ENCODE measurements at places on chromosomes 3 and 15.

- DNase-seq = peak; percentile 50
Observed at GRCh38 chr3:196604548-196604947, 34.9 kb upstream of the NRROS start.

- DNase-seq = no peak
Observed at GRCh38 chr3:37622999-37623883, 238.4 kb upstream of the CTDSPL start.

GRCh38 chr3:42735615-42736014 lies 33.0 kb upstream of the HHATL start:
- DNase-seq = no peak

DNA sequence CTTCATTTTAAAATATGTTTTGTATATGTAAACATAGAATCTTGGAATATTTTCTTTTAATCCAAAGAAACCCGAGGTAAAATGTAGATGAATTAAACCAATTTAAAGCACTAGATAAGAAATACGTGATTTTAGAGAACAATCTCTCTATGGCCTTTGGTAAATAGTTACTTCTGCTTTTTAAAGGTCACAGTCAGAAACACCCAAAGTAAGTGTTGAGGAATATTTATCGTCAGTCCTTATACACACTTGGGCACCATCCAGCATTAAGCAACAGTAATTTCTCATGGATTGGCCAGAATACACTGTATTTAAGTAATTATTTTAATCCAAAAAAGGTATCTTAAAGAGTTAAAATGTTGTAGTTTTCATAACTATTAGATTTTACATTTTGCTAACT lies 713.2 kb downstream of the NLGN1 start:
- DNase-seq = no peak

GRCh38 chr15:68819495-68820294 lies 1.0 kb downstream of the ANP32A start:
- DNase-seq = peak; percentile 56

GRCh38 chr3:143210141-143210540 lies 90.6 kb downstream of the CHST2 start:
- no peak for DNase-seq

DNA sequence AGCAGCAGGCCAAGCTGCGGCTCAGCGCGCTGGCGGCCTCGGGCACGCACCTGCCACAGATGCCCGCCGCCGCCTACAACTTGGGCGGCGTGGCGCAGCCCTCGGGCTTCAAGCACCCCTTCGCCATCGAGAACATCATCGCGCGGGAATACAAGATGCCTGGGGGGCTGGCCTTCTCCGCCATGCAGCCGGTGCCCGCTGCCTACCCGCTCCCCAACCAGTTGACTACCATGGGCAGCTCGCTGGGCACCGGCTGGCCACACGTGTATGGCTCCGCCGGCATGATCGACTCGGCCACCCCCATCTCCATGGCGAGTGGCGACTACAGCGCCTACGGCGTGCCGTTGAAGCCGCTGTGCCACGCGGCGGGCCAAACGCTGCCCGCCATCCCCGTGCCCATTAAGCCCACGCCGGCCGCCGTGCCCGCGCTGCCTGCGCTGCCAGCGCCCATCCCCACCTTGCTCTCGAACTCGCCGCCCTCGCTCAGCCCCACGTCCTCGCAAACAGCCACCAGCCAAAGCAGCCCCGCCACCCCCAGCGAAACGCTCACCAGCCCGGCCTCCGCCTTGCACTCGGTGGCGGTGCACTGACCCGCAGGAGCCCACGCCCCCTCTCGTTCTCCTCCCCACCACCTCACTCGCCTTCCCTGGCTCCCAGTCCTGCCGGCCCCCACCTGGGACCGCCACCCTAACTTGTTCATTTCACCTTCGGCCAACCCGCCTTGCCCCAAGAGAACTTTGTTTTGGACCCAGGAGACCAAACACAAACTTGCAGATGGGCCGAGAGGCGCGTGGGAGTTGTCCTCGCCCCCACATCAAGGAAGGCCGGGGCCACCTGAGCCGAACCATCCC lies 1.5 kb downstream of the FOXB1 start:
- no peak for DNase-seq
